ENCODE measurements at places on chromosomes 2 and 18.
A peak's percentile ranks its signal among the peaks of the same experiment; 100 is the strongest.

DNA sequence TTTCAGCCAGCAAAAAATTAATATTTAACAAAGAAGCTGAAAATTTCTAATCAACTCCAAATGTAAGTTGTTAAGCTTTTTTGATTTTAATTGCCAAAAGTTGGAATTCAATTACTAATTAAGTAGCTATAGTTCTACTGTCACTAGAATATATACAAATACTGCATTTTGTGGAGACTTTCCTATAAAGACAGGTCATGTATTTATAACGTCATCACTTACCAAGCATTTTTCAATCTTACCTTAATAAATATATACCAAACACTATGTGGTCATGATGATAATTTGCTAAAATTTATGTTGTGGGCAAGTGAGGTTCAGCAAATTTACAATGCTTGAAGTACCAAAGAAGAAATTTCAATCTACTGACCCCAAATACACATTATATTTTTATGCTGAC, 24.2 kb upstream of the TMEFF2 start:
- DNase-seq: no peak

- DNase-seq: no peak
These were observed 278.0 kb upstream of the EPHA4 start for GRCh38 chr2:221850076-221850475.

DNA sequence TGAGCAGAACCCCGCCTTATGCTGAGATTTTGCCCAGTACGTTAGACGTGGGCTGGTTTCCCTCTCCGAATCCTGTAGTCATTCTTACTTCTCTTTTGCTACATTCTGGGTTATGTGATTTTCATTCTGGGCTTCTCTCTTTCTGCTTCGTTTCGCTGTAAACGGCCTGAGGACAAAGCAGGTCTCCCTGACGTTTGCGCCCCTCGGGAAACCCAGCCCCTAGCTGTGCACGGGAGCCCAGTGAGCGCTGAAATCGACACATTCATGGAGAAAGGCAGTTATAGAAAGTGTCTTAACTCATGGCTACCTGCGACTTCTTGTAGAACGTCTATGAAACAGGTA, 22.7 kb upstream of the MC5R start:
- no peak for DNase-seq

- no peak for DNase-seq
These were observed 75.6 kb upstream of the MGAT5 start for GRCh38 chr2:134178138-134178877.

- peak; percentile 3 for DNase-seq
These were observed 264.8 kb downstream of the C1D start for GRCh38 chr2:67797801-67798540.

- DNase-seq: no peak
These were observed 1.8 kb downstream of the MPV17 start for GRCh38 chr2:27320958-27321543.

GRCh38 chr2:172380436-172381274, 46.7 kb upstream of the ITGA6 start:
- no peak for DNase-seq

DNA sequence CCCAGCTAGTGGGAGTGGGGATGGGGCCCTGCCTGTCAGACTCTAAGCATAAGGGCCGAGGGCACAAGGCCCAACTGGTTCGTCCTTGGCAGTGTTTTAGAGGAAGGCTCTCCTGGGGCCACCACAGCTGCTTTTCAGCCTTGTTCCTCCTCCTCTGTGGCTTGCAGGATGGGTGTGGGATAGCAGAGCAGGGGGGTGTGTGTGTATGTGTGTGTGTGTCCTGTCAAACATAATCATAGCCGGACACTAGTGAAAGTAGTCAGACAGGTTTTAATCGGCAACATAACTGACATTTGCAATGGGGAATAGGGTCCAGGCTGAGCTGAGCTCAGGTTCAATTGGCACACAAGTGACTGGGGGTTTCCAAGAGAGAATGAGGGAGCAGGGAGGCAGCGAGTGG, 114.2 kb downstream of the SEPTIN10 start:
- no peak for DNase-seq

GRCh38 chr2:96374211-96374951, 38.8 kb downstream of the NCAPH start:
- peak; percentile 79 for DNase-seq
